Left renal pelvis (tissue), 4 donors: ENCODE measurements at places on chromosomes 6 and 20. TPM values are rescaled to one million over a fixed set of nuclear protein-coding genes. Genes with fewer than 3 reads are reported as not detected.

ABHD16B gene
- polyA plus RNA-seq = not detected

TREML4 gene
- not detected for polyA plus RNA-seq

RAET1L gene
- polyA plus RNA-seq = not detected

CST4 gene
- polyA plus RNA-seq = not detected

FABP7 gene
- 0.29 TPM for polyA plus RNA-seq

ZKSCAN4 gene
- polyA plus RNA-seq = 12.2 TPM

NKAIN2 gene
- polyA plus RNA-seq = 13.1 TPM

UCKL1 gene
- 37.1 TPM for polyA plus RNA-seq

LRFN2 gene
- polyA plus RNA-seq = 1.0 TPM

PTGIS gene
- 134 TPM for polyA plus RNA-seq

CHRNA4 gene
- polyA plus RNA-seq = 24.5 TPM

C4B gene
- polyA plus RNA-seq = 18.3 TPM

GRCh38 chr6:26075063-26075717 lies 12.0 kb upstream of the HFE start:
- DNase-seq = no peak

- no peak for DNase-seq
Observed at GRCh38 chr6:14727494-14728395, 518.1 kb upstream of the JARID2 start.

DNA sequence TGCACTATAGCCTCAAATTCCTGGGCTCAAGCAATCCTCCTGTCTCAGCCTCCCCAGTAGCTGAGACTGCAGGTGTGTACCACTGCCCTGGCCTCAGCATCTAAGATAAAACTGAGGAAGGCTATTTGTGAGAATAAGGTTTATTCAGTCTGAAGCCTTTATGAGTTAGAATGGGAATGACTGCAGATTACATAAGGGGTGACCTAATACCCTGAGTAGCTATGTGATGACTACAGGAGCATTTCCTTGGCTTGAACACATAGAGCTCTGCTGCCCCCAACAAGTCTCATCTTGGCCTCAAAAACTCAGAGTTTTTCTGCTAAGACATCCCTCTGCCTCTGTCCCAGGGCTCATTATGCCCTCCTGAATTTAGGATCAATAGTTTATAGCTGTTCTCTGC lies 7.6 kb downstream of the GSS start:
- DNase-seq = no peak

DNA sequence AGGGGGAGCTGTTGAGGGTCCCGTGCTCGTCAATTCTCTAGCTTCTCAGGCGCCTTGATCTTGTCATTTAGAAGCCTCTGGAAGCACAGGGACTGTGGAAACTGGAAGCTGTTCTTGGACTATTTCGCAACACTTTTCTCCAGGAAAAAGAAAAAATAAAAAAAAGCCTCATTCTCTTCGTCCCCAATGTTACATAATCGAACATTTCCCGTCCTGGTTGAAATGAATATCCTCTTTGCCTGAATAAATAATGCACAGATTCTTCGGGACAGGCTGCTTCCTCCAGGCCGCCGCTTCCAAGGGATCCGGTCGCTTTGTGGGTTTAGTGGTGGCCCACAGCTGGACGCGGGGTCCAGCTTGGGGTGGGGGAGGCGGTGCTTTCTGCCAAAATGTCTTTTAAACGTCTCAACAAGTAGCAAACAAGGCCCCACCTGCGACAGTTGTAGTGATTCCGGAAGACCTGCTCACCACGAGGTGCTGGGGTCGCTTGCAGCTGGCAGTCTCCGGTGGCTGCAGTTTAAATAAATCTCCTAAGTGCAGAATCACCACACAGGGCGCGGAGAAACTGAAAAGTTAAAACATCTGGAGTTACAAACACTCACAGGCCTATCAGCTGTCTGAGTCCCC lies 125.9 kb upstream of the ESR1 start:
- DNase-seq = no peak

GRCh38 chr6:45880159-45880558 lies 135.5 kb downstream of the CLIC5 start:
- peak; percentile 52 for DNase-seq

DNA sequence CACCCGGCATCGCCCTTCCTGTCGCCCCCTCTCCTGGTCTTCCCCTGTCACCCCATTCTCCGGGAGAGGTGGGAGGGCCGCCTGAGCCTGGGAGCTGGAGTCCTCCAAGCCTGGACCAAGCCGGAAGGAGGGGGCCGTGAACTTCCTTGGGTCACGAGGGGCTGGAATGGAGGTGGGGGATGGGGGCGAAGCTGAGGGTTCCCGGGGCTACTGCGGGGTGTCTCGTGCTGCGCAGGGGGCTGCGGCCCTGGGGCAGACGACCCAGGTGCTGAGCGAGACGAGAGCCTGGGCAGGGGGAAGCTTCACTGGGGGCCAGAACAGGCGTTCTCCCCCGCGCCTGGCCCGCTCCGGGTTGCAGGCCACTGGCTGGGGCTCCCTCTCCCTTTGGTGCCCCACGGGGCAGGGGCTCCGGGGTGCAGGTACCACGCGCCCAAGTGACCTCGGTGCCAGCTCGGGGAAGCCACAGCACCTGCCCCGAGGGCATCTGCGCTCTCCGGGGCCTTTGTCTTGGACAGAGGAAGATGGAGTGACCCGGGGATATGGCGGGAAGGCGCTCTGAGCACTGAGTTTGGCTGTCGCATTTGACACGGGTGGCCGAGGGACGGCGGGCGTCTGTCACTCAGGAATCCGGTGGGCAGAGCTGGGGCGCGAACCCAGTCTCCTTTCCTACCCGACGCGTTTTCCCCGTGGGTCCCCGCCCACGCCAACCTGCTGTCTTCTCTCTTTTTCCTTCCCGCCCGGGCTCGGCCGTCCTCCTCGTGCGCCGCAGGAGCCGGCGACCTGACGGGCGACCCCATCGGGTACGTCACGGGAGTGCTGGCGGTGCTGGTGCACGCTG lies 1.2 kb downstream of the SLC35D3 start:
- DNase-seq = no peak

- DNase-seq = no peak
Observed at GRCh38 chr20:19893356-19893755, 123.8 kb upstream of the NAA20 start.

- DNase-seq = no peak
Observed at GRCh38 chr6:21831521-21832291, 238.2 kb downstream of the SOX4 start.

GRCh38 chr6:100892693-100893092 lies 11.6 kb upstream of the ASCC3 start:
- no peak for DNase-seq

- DNase-seq = no peak
Observed at GRCh38 chr6:3264356-3264755, 5.6 kb downstream of the PSMG4 start.

- no peak for DNase-seq
Observed at GRCh38 chr6:137471986-137472385, 22.2 kb downstream of the OLIG3 start.

- DNase-seq = no peak
Observed at GRCh38 chr6:45850378-45851033, 165.2 kb downstream of the CLIC5 start.

GRCh38 chr6:47437592-47437991 lies 40.0 kb upstream of the CD2AP start:
- DNase-seq = no peak

- no peak for DNase-seq
Observed at GRCh38 chr20:58971429-58971828, 9.6 kb upstream of the NELFCD start.

- no peak for DNase-seq
Observed at GRCh38 chr6:30349421-30350177, 4.6 kb downstream of the RPP21 start.

DNA sequence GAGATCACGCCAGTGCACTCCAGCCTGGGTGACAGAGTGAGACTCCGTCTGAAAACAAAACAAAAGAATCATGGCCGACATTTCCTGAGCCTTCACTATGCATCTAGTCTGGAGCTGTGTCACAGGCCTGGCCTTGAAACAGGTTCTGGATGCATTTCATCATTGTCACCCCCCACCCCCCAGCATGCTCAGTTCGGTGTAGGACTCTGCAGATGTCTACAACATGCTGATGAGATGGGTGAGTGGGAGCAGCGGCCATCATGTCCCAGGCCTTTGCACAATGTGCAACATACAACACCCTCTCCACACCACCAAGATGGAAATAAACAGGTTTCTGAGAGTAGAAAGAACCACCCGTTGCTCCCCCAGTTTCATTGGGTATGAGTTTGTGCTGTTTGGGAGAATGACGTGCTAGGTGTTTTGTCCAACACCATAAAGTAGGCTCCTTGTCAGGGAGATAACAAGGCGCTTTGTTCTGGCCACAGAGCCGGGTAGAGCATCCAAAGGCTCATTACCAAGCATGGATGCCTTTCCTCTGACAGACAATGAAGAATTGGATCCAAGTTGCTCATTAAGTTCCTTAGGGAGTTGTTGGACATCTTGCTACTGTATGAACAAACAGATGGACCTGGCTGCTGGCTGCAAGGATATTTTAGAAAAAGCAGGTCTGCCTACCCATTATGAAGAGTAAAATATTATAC lies 22.1 kb downstream of the SNHG17 start:
- DNase-seq = no peak

- DNase-seq = no peak
Observed at GRCh38 chr20:11989018-11989771, 71.5 kb downstream of the BTBD3 start.

- no peak for DNase-seq
Observed at GRCh38 chr6:45658958-45659357, 281.2 kb upstream of the SUPT3H start.

DNA sequence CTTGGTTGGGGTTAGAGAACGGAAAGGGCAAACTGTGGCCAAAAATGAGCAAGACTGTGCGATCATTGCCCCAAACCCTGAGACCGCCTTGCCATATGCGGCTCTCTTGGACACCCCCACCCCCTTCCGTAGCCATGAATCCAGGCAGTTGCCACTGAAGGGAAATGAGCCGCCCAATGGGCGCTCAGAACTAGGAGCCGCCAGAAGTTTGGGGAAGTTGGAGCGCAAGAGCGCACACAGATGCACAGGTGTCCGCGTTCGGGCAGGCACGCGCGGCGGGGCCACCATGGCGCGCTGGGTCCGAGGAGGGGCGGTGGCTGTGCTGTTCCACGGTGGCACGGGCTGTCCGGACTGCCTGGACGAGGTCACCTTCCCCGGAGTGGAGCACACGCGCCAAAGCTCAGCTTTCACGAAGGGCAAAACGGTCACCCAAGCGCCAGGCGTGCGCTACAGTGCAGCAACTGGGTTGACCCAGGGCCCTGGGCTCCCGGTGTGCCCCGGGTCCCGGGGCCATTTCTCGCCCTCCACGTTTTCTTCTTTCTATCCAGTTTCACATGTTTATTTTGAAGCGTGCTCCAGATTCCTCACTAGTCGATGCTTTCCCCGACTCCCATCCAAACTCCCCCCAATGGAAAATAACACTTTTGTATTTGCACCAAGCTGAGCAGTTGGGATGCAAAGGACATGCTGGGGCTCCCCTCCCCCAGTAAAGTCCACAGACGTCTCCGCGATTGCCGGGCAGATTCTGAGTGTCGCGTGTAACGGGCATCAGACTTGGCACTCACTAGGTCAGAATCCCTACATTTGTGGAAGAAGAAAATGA lies 906 bp upstream of the PDE10A start:
- DNase-seq = no peak

DNA sequence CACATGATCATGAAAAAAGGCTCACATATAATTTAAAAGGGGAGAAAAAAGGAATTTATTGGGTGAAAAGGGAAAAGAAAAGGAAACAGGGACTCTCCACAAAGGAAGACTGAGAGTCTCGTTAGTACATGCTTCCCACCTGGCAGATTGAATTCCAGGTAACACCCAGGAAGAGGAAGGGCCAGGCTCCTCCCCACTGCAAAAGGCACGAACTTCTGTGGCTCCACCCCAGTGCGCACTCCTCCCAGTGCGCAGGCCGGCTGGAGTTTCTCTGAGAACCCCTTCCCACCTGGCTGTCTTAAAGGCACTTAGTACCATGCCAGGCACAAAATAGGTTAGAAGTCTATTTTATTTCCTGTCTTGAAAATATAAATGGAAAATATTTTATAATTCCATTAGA lies 129.8 kb downstream of the COL12A1 start:
- DNase-seq = no peak
